AG08395 (cell line): ENCODE measurements at places on chromosomes 1 and 21.

DNA sequence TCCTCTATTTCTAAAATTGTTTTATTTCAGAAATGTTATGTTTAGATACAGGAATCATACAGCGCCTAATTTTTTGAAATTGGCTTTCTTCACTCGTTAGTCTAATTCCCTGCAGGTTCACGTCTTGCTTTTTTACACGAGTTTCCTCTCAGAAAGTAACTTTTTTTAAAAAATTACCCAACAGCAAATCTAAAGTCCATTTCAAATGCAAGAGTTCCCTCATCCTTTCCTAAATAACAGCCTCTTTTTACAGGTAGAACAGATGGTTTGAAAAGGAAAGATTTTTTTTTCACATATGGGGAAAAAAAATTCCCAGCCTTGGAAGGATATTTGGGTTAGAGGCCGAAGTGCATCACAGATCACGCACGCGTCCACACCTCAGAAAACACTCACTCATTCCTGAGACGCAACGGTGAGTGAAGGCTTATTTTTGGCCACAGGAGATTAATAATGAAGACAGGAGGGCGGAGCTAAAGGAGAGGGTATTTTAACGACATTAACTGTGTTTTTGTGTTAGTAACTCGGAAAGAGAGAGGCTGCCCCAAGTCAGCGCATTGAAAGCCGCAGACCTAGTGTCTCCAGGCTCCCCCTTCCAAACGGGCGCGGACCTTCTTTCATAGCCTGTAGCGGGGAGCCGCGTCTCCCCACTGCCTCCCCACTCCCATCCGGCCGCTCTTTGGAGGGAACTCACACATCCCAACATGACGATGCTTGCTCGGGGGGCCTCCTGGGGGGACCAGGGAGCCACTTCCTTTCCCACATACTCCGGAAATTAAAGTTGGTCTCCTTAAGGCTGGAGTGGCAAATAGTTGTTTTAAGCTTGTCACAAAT lies 969 bp upstream of the RIPK4 start:
- peak; percentile 25 for DNase-seq

- DNase-seq: no peak
These were observed 7.6 kb upstream of the KRTAP19-8 start for GRCh38 chr21:31045841-31046240.

DNA sequence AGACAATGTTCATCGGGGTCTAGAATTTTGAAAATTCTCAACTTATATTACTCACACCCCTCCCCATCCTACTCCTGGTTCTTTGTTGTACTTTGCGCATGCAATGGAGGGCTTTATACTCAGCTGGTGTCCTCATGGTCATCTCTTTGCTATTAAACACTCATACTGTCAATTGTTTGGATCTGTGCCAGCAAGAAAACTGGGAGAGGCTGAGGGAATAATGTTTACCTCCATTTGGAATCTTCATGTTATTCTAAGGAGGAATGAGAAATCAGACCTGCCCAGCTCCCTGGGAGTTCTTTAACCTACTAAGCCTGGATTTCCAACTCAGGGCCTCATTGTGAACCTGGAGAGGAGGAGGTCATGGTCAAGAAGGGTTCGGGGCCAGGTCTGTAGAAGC lies 143.9 kb upstream of the DNAH14 start:
- no peak for DNase-seq

DNA sequence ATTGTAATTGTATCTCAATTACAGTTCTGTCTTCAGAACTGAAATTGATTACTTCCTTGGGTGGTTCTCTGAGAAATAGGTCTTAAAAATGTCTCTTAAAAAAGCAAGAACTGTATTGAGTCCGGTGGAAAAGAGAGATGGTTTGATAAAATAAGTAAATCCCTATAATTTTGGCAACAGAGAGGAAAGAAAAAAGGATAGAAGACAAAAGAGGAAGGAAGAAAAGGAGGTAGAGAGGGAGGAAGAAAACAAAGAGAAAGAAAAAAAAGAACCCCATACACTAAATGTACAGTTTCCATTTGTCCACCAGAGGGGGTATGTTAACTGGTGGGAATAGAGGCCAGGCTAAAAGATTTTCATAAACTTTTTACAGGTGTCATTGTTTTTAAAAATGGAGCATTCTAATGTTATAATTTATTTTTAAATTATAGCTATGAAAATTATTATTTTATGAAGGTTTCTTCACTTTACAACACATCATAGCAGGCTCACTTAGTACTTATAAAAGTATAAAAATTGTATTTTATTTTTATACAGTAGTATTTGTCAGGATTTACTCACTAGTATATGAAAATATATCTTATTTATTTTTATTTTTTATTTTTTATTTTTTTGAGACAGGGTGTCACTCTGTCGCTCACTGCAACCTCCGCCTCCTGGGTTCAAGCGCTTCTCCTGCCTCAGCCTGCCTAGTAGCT lies 2.1 kb upstream of the UBE2T start:
- DNase-seq: peak; percentile 31

DNA sequence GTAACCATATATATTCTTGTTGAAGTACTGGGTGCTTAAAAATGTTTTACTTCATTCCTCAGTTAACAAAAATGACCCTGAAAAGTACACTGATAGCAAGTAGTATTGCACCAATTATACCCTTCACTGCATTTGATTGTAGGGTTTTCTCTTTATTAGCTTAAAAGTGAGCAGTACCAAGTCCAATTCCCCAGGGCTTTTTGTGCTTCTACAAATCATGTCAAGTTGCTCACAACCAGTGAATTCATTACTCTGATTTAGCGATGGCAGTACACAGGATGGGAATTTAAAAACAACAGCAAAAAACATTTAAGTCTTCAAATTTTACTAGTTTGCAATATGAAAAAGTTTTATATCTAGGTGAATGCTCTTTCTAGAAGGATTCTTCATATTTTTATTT lies 436.4 kb downstream of the PTBP2 start:
- DNase-seq: no peak

DNA sequence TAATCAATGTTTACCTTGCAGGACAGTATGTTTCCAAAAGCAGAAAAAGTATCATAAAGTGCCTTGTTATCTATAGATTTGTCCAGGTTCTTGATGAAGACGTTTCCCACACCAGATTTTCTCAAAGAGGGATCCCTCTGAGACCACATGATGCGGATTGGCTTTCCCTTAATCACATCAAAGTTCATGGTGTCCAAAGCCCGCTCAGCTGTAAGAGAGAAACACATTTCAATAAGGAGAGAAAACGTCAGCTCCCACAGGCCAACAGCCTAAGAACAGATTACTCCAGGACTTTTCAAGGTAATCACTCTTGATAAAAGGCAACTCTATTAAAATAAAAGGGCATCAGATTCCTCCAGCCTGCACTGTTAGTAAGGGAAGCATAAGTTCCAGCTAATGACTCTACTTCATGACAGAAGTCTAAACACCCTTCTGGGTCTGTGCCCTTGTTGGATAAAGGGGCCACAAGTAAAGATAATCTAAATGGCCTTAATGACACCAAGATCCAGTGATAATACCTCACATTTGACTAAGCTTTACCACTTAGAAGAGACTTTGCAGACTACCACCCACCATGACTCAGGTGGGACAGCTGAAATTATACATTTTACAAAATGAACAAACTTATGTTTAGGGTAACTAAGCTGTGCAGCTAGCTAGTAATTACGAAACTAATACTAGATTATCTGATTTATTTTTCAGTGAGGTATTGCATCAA lies 4.1 kb downstream of the PABPC4 start:
- no peak for DNase-seq

DNA sequence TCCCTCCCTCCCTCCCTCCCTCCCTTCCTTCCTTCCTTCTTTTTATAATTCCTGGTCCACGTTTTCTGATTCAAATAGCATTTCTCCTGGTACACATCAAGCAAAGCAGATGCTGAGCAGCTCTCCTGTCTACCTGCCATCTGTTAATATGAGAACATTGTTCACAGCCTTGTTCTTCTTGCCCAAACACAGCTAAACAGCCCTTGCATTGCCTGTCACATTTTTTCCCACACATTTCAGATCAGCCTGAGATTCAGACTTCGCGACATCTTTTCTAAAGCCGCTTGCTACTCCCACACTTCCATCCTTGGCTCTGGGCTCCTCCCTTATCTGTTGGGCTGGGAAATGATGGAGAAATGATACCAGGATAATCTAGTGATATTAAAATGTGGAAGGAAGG lies 200.5 kb downstream of the PCP4 start:
- DNase-seq: no peak
